ENCODE measurements at places on chromosomes 2 and 18.
A peak's percentile ranks its signal among the peaks of the same experiment; 100 is the strongest.

GRCh38 chr2:157302492-157303099, 23.0 kb downstream of the ERMN start:
- DNase-seq = peak; percentile 44

GRCh38 chr2:97750017-97750416, 36.6 kb downstream of the ZAP70 start:
- DNase-seq = no peak

DNA sequence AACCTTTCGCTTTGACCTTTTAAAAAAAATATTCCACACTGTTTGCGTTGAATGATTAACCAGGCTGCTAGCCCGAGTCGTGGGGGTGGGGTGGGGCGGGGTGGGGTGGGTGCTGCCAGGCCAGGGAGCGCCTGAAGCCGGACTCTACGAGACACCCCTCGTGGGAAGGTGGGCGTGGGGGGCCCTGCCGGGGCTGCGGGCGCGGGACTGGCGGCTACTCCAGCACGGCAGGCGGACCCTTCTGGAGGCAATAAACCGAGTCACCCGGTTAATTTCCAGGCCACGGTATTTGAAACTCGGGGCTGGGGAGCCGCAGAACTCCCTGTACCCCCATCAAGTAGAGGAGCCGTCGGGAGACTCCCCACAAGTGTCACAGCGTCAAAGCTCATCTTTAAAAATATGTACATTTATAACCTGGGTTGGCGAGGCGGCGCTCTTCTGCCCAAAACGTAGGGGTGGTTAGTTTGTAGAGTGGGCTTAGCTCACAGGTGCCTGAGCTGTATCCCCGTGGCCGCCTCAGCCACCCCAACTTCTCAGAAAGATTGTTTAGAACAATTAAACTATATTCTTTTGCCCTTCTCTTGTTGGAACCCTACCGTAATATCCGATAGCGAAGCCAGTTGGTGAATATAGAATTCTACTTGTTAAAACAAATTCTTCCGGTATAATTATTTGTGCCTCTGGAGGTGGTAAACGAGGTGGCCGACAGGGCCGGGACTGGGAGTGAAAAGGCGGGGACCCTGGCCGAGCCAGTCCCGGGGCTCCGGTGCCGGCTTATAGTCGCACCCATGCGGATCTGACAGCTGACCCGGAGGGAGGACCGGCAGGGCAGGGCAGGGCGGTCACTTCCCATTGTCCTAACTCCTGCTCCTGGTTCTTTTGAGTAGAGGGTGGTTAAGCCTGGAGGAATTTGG, 1.4 kb downstream of the B3GNT2 start:
- no peak for DNase-seq

GRCh38 chr18:44852818-44853217, 172.1 kb downstream of the SETBP1 start:
- no peak for DNase-seq

DNA sequence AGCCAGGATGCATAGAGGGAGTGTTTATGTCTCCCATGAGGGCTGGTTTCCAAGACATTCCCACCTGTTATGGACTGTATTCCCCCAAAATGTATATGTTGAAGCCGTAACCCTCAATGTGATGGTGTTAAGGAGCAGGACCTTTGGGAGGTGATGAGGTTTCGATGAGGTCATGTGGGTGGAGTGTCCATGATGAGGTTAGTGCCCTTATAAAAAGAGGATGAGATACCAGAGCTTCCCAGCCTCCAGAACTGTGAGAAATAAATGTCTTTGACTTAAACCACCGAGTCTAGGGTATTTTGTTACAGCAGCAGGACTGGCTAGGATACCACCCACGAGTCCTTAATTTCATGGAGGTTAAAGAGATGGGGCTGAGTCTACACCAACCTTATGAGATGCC, 22.6 kb upstream of the EPAS1 start:
- DNase-seq = no peak

- DNase-seq = no peak
Observed at GRCh38 chr18:3107740-3108151, 94.8 kb upstream of the LPIN2 start.

DNA sequence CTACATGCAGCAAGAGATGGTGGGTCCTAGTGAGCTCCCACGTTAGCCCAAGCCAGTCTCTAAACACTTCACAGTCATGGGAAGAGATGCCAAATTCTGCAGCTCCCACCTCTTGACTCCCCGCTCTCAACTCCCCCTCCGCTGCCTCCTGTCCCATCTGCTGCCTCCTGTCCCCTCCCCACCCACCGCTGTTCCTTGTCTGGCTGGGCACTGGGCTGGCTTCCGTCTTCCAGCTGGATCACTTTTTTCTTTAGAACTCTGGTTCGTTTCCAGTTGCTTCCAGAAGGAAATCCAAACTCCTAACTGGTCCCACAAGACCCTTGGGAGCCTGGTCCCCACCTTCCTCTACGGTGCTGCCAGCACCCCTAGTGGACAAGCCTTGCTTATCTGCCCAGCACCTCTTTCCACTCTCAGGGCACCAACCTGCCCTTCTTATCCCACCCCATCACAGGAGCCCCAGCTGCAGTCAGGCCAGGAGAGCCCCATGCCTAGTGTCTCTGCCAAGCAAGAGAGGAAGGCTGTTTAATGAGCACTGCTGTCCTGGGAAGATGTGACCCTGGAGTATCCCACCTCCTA, 12.1 kb upstream of the TWIST2 start:
- no peak for DNase-seq

DNA sequence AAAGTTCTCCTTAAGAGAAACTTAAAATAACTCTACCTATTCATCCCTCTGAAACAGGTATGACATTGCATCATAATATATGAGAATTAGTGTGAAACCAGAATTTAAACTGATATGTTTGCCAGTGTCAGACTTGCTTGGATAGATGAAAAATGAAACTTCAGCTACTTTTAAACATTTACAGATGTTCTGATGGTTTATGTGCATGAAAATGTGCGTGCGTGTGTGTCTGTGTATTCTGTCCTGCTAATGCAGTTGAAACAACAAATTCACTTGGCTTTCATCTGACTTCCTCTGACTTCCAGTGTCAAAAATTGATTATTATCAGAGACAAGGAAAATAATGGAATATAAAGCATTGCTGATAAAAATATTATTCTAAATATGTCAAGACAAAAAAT, 719.4 kb downstream of the LRP1B start:
- no peak for DNase-seq

DNA sequence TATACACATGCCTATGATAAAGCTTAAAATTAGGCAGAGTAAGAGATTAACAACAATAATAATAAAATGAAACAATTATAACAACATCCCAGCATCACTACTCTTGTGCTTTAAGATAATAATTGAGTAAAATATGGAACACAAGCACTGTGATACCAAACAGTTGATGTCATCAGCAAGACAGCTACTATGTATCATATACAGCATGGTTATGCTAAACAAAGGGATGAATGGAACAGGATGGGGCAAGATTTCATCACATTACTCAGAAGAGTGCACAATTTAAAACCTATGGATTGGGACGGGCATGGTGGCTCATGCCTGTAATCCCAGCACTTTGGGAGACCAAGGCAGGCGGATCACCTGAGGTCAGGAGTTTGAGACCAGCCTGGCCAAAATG, 1221.0 kb downstream of the SUCLG1 start:
- DNase-seq = no peak

- DNase-seq = peak; percentile 62
Observed at GRCh38 chr18:44693030-44693784, 12.5 kb downstream of the SETBP1 start.

- DNase-seq = no peak
Observed at GRCh38 chr18:7579176-7579917, 12.2 kb downstream of the PTPRM start.

DNA sequence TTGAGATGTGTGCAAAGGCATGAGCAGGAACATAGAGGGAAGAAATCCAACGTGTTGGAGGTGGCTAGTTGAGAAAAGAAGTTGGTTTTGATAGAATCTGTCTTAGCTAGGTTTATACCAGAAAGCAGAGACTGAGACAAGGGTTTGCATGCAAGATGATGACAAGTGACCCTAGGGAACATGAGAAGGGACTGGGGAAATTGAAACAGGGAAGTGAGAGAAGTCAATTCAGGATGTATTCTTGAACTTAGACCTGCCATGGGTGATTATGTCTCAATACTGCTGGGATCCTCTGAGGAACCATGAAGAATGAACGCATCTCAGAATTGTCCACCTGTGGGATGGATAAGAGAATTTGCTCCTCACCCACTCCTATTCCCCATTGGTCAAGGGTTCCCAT, 20.5 kb downstream of the IL36A start:
- DNase-seq = no peak

DNA sequence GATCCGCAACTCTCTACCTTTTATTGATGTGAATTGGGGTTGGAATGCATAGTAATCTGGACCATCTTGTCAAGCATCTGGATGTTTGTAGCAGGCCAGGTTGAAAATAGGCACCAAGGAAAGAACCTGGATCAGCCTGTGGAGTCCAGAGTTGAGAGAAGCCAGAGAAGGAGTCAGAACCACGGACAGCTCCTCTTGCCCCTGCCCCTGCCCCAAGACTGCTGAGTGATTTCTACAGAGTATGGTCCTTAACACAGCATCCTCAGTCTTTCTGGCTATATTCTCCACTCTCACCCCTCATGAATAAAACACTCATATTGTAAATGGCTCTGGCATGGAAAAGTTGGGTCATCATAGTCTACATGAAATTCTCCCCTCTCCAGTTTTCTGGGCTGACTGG, 154.6 kb downstream of the LOXHD1 start:
- DNase-seq = no peak

GRCh38 chr2:42924418-42924886, 132.1 kb upstream of the HAAO start:
- DNase-seq = no peak

GRCh38 chr18:47260120-47260923, 8.9 kb upstream of the SKOR2 start:
- peak; percentile 48 for DNase-seq

GRCh38 chr2:177038787-177039484, 173.7 kb upstream of the HNRNPA3 start:
- DNase-seq = no peak

- DNase-seq = peak; percentile 64
Observed at GRCh38 chr18:12726774-12727550, 24.1 kb downstream of the PSMG2 start.

DNA sequence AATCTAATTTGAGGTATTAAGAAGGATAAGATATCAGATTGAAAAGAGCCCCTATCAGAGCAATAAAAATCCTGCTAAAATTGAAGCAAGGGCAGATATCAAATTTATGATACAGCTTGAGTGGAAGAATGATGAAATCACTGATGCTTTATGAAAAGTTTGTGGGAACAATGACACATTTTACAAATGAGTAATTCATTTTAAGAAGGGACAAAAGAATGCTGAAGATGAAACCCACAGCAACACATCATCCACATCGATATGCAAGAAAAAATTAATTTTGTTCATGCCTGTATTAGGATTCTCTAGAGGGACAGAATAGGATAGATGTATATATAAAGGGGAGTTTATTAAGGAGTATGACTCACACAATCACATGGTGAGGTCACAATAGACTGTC, 355.6 kb upstream of the GYPC start:
- peak; percentile 1 for DNase-seq

- DNase-seq = no peak
Observed at GRCh38 chr18:31624892-31625640, 33.4 kb downstream of the TTR start.

DNA sequence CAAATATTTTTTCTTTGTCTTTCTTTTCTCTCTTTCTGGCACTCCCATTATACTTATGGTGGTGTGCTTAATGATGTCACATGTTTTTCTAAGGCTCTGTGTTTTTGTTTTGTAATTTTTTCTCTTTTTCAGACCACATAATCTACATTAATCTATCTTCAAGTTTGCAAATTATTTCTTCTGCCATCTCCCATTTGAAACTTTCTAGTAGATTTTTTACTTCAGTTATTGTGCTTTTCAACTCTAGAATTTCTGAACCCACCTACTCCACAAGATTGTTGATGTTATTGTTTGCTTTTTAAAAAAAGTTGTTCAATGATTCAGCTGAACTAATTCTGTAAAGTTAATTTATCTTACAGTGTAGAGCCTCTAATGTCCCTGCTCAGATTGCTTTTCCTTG, 121.4 kb downstream of the SCN3A start:
- DNase-seq = no peak

GRCh38 chr2:74740741-74741431, 86.8 kb downstream of the SEMA4F start:
- DNase-seq = peak; percentile 97

DNA sequence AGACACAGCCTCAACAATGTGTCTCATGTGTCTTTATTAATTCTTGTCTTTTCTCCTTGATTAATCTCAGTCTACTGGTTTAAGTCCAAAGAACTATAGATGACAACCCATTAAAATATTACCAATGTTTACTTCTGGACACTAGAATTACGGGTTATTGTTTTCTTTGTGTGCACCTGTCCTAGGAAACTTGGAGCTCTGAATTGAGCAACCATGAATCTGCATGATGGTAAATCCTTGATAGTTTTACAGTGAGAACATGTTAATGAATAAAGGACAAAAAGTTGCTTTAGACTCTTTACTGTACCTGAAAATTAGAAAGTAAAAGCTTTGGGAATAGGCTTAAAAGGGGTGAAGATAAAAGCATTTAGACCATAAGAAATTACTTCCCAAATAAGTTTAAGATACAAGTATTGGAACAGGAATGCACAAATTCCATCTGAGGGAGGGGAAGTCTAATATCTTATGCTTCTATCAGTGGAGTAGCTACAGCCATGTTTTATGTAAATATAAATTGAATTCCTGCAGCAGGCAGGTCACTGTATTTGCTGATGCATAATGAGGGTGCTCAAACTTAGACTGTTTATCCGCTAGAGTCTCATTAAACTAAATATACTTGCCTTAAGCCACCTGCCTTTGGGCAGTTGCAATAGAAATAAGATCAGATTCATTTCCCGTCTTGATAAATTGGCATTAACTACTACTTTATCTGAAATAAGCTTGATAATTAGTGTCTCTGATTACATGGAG, 603.7 kb upstream of the GCFC2 start:
- DNase-seq = no peak

GRCh38 chr2:238106339-238106697, 6.2 kb downstream of the ESPNL start:
- no peak for DNase-seq

GRCh38 chr2:161992531-161992930, 81.5 kb downstream of the DPP4 start:
- DNase-seq = peak; percentile 33

DNA sequence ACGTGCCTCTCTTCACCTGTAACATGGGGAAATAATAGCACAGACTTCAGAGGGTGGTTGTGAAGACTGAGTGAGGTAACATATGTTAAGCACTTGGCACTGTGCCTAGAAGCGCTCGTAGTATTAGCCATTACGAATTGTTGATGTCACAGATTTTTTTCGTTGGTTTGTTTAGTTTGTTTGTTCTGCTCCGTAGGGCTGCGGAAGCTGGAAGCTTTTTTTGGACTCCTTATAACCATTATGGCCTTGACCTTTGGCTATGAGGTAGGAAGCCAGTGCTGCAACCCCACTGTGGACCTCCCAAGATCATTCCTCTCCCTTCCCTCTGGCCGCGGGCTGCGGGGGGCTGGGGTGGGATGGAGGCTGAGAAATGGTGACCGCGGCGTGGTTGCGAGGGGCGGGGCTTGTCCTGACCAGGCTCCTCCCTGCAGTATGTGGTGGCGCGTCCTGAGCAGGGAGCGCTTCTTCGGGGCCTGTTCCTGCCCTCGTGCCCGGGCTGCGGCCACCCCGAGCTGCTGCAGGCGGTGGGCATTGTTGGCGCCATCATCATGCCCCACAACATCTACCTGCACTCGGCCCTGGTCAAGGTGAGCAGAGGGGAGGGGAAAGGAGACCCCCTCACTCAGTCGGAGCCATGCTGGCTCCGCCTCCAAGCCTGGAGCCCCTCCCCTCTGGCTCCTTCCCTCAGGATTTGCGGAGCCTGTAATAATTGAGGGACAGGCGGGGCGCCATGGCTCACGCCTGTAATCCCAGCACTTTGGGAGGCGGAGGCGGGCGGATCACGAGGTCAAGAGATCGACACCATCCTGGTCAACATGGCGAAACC, 5.5 kb downstream of the SLC11A1 start:
- no peak for DNase-seq

Data from HT1080 (cell line).